ENCODE measurements at places on chromosomes 3 and 15. TPM values are rescaled to one million over a fixed set of nuclear protein-coding genes. Genes with fewer than 3 reads are reported as not detected.

The DNAJA4 gene
- total RNA-seq, result 2.4 TPM

The FAM107A gene
- total RNA-seq, result not detected

The CPLX3 gene
- 0.32 TPM for total RNA-seq

The H1-8 gene
- not detected for total RNA-seq

The HGD gene
- not detected for total RNA-seq

The CAND2 gene
- total RNA-seq, result 8.8 TPM

The SLC24A5 gene
- not detected for total RNA-seq

The GOLGA8G gene
- total RNA-seq, result not detected

The GABRR3 gene
- not detected for total RNA-seq

The UACA gene
- total RNA-seq, result 5.2 TPM

The TP53BP1 gene
- 142 TPM for total RNA-seq

The TEX9 gene
- 6.1 TPM for total RNA-seq

The TMEM108 gene
- 9.0 TPM for total RNA-seq

The ATP8B4 gene
- total RNA-seq, result not detected

The GHSR gene
- not detected for total RNA-seq

The SEMA5B gene
- total RNA-seq, result 61.1 TPM

The C3orf85 gene
- not detected for total RNA-seq

The INSYN1 gene
- total RNA-seq, result 86.6 TPM

The SLC22A14 gene
- 0.93 TPM for total RNA-seq

The LIPC gene
- not detected for total RNA-seq

The PCOLCE2 gene
- 33.4 TPM for total RNA-seq

The CACNA2D2 gene
- 5.0 TPM for total RNA-seq

The ITIH1 gene
- not detected for total RNA-seq

The AP3B2 gene
- 218 TPM for total RNA-seq

The SERPINI2 gene
- total RNA-seq, result not detected

The SPCS1 gene
- total RNA-seq, result 62.4 TPM

The KIAA1143 gene
- total RNA-seq, result 23.0 TPM

The LRRC34 gene
- 3.6 TPM for total RNA-seq

The CHRM5 gene
- not detected for total RNA-seq

The NR1D2 gene
- 10.1 TPM for total RNA-seq

The PROK2 gene
- total RNA-seq, result not detected

The CMTM8 gene
- not detected for total RNA-seq

The ADAMTS7 gene
- 181 TPM for total RNA-seq

The C3orf22 gene
- total RNA-seq, result not detected

The LRTM1 gene
- total RNA-seq, result not detected

The HTR3E gene
- not detected for total RNA-seq

The SI gene
- total RNA-seq, result not detected

All from glutamatergic neuron (in vitro differentiated cells).